ENCODE measurements at places on chromosomes 4 and X. TPM values are rescaled to one million over a fixed set of nuclear protein-coding genes. Genes with fewer than 3 reads are reported as not detected.
A peak's percentile ranks its signal among the peaks of the same experiment; 100 is the strongest.

Gene RASGEF1B
- 6.1 TPM for total RNA-seq

- H3K27me3 ChIP-seq, result no peaks in the 10 kb centered on the region
- peak; percentile 59 for DNase-seq
- H3K27ac ChIP-seq, result peak overlapping the region; percentile 95
- peak overlapping the region; percentile 83 for H3K4me3 ChIP-seq
These were observed 48.5 kb downstream of the PRPS1 start for GRCh38 chrX:107676559-107677378.

GRCh38 chrX:9604111-9604907 lies 139.5 kb downstream of the TBL1X start:
- no peak overlapping the region for H3K27ac ChIP-seq
- H3K4me1 ChIP-seq, result peaks cover 1% of the 10 kb centered on the region
- no peak overlapping the region for H3K4me3 ChIP-seq
- no peak for DNase-seq

Gene FAM9C
- total RNA-seq, result not detected

Gene SMIM31
- total RNA-seq, result not detected

DNA sequence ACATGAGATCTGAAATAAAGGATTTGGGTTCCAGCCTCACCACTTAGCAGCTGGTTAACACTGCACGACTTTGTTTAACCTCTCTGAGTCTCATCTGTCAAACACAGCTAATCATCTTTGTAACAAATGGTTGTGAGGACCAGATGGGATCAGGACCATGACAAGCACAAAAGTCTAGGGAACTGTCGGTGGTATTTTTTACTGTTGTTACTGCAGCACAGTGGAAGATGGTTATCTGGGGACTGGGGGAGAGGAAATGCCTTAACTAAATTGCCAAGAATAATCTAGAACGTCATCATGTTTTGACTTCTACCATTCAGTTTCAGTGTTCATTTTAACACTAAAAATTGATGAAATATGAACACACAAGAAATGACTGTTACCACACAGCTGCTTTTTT lies 99.5 kb downstream of the ADGRA3 start:
- peaks cover 22% of the 10 kb centered on the region for H3K36me3 ChIP-seq
- peaks cover 10% of the 10 kb centered on the region for H3K4me1 ChIP-seq
- H3K4me3 ChIP-seq, result no peak overlapping the region
- H3K27me3 ChIP-seq, result no peaks in the 10 kb centered on the region
- no peak overlapping the region for H3K27ac ChIP-seq

DNA sequence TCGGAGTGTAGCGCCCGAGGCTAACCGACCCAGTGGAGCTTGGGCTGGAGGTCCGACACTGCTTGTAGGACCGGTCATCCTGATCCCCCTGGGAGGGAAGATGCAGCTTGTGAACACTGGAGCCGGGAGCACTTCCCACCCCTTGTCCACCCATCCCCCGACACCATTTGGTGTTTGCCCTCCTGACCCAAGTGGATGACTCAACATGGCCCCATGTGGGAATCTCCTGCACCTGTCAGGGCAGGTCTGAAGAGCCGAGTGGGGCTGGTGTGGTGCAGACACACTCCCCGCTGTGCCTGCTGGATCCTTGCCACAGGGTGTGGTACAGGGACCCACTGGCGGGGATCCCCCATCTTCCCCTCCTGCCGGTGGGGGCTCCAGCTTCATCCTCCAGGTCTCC lies 90.0 kb upstream of the AFAP1 start:
- H3K36me3 ChIP-seq, result no peaks in the 10 kb centered on the region
- no peak for DNase-seq
- H3K4me1 ChIP-seq, result peaks cover 4% of the 10 kb centered on the region
- no peaks in the 10 kb centered on the region for H3K27me3 ChIP-seq

Gene PTPN13
- 0.27 TPM for total RNA-seq

- H3K36me3 ChIP-seq, result no peaks in the 10 kb centered on the region
- H3K4me3 ChIP-seq, result no peak overlapping the region
These were observed 57.9 kb upstream of the PLS3 start for GRCh38 chrX:115503099-115503498.

GRCh38 chr4:118974758-118975157 lies 86.1 kb downstream of the SYNPO2 start:
- no peaks in the 10 kb centered on the region for H3K4me1 ChIP-seq
- H3K27ac ChIP-seq, result no peak overlapping the region
- H3K4me3 ChIP-seq, result no peak overlapping the region
- no peaks in the 10 kb centered on the region for H3K36me3 ChIP-seq
- peaks cover 1% of the 10 kb centered on the region for H3K27me3 ChIP-seq
- DNase-seq, result no peak

GRCh38 chrX:153992180-153992579 lies 19.6 kb downstream of the TMEM187 start:
- no peaks in the 10 kb centered on the region for H3K27me3 ChIP-seq
- no peak for DNase-seq
- H3K27ac ChIP-seq, result no peak overlapping the region
- peaks cover 21% of the 10 kb centered on the region for H3K4me1 ChIP-seq
- no peaks in the 10 kb centered on the region for H3K36me3 ChIP-seq

- H3K4me1 ChIP-seq, result no peaks in the 10 kb centered on the region
- H3K4me3 ChIP-seq, result no peak overlapping the region
- H3K27me3 ChIP-seq, result no peaks in the 10 kb centered on the region
- DNase-seq, result no peak
- H3K27ac ChIP-seq, result no peak overlapping the region
These were observed 247.5 kb downstream of the PDGFC start for GRCh38 chr4:156723951-156724668.

DNA sequence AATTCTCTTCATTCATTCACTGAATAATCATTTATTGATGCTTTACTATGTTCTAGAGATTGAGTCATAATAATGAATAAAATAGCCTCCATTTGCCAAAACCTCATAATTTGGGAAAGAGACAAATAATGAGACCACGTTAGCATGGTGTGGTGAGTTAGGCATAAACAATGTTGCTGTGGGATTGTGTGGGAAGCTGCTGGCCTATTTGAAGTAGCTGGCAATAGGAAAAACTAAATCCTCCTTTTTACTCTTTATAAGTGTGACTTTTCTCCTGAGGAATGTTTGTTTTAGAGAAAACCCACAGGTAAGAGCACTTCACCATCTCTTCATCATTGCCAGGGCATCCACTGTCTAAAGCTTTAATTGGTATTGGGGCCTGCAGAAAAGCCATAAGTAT lies 95.3 kb downstream of the AREG start:
- no peak overlapping the region for H3K4me3 ChIP-seq
- peaks cover 2% of the 10 kb centered on the region for H3K27me3 ChIP-seq
- no peak for DNase-seq

DNA sequence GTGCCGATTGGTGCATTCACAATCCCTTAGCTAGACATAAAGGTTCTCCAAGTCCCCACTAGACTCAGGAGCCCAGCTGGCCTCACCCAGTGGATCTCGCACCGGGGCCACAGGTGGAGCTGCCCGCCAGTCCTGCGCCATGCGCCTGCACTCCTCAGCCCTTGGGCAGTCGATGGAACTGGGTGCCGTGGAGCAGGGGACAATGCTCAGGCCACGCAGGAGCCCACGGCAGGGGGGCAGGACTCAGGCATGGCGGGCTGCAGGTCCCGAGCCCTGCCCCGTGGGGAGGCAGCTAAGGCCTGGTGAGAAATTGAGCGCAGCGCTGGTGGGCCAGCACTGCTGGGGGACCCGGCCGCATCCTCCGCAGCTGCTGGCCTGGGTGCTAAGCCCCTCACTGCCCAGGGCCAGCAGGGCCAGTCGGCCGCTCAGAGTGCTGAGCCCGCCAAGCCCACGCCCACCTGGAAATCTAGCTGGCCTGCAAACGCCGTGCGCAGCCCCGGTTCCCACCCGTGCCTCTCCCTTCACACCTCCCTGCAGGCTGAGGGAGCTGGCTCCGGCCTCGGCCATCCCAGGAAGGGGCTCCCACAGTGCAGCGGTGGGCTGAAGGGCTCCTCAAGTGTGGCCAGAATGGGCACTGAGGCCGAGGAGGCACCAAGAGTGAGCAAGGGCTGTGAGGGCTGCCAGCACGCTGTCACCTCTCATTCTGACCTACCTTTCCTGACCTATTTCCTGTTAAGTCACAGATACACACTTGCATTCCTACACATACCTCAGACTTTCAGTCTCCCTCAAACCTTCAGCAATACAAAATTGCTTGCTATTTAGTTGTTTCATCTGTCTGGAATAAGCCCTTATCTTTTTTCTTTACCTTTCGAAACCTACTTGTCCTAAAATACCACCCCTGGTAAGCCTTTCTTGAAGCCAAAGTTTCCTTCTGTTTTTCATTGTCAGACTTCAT lies 20.7 kb downstream of the UBE2K start:
- H3K27me3 ChIP-seq, result no peaks in the 10 kb centered on the region
- peaks cover 28% of the 10 kb centered on the region for H3K36me3 ChIP-seq
- no peak overlapping the region for H3K4me3 ChIP-seq
- peak overlapping the region; percentile 71 for H3K27ac ChIP-seq
- peak; percentile 33 for DNase-seq
- H3K4me1 ChIP-seq, result peaks cover 49% of the 10 kb centered on the region

Gene HGFAC
- not detected for total RNA-seq

- no peaks in the 10 kb centered on the region for H3K4me1 ChIP-seq
- no peak for DNase-seq
- no peak overlapping the region for H3K27ac ChIP-seq
- H3K4me3 ChIP-seq, result no peak overlapping the region
- H3K27me3 ChIP-seq, result no peaks in the 10 kb centered on the region
These were observed 1060.6 kb upstream of the GRID2 start for GRCh38 chr4:91243132-91243531.

Gene CSN1S1
- total RNA-seq, result not detected

GRCh38 chr4:77931452-77932135 lies 69.0 kb downstream of the MRPL1 start:
- peak overlapping the region; percentile 12 for H3K27ac ChIP-seq
- no peak overlapping the region for H3K4me3 ChIP-seq
- DNase-seq, result no peak
- H3K27me3 ChIP-seq, result no peaks in the 10 kb centered on the region
- H3K4me1 ChIP-seq, result no peaks in the 10 kb centered on the region

Gene PFKFB1
- total RNA-seq, result 0.92 TPM

GRCh38 chr4:185801471-185801870 lies 10.5 kb downstream of the SORBS2 start:
- no peak overlapping the region for H3K27ac ChIP-seq
- DNase-seq, result no peak
- no peak overlapping the region for H3K4me3 ChIP-seq
- H3K36me3 ChIP-seq, result no peaks in the 10 kb centered on the region

- no peak overlapping the region for H3K4me3 ChIP-seq
- DNase-seq, result no peak
- peaks cover 29% of the 10 kb centered on the region for H3K27me3 ChIP-seq
- H3K36me3 ChIP-seq, result no peaks in the 10 kb centered on the region
These were observed 60.0 kb upstream of the RAPGEF2 start for GRCh38 chr4:159042868-159043267.

GRCh38 chr4:101807351-101807750 lies 16.8 kb downstream of the BANK1 start:
- no peaks in the 10 kb centered on the region for H3K4me1 ChIP-seq
- peaks cover 2% of the 10 kb centered on the region for H3K27me3 ChIP-seq
- H3K27ac ChIP-seq, result no peak overlapping the region
- no peak overlapping the region for H3K4me3 ChIP-seq
- no peak for DNase-seq

- no peaks in the 10 kb centered on the region for H3K27me3 ChIP-seq
- H3K4me1 ChIP-seq, result peaks cover 34% of the 10 kb centered on the region
- H3K36me3 ChIP-seq, result peaks cover 3% of the 10 kb centered on the region
- H3K27ac ChIP-seq, result peak overlapping the region; percentile 90
- no peak for DNase-seq
These were observed 1.1 kb downstream of the HTT start for GRCh38 chr4:3075652-3075981.

DNA sequence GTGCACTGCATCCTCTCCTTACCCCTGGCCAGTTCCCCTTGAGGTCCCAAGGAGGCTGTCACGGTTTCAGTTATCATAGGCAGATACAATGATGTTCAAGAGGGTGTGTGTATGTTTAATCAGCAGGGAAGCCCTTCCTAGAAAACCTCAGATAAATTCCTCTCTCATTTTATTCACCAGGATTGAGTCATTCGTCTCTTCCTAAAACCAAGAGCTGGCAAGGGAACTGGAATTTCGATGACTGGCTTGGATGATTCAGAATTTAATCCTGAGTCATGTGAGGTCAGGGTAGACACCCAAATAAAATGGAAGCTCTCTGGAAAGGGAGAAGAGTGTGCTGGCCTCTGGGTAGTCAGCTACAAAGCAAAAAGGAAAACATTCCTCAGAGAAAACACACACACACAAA lies 106.2 kb upstream of the RAPGEF2 start:
- no peak overlapping the region for H3K27ac ChIP-seq
- peaks cover 3% of the 10 kb centered on the region for H3K27me3 ChIP-seq
- H3K4me1 ChIP-seq, result no peaks in the 10 kb centered on the region
- H3K36me3 ChIP-seq, result no peaks in the 10 kb centered on the region
- no peak overlapping the region for H3K4me3 ChIP-seq
- no peak for DNase-seq

GRCh38 chr4:166518776-166519175 lies 645.7 kb downstream of the TLL1 start:
- H3K4me1 ChIP-seq, result no peaks in the 10 kb centered on the region
- H3K27ac ChIP-seq, result no peak overlapping the region
- H3K36me3 ChIP-seq, result no peaks in the 10 kb centered on the region
- DNase-seq, result no peak
- H3K27me3 ChIP-seq, result no peaks in the 10 kb centered on the region
- H3K4me3 ChIP-seq, result no peak overlapping the region

Gene RPA4
- 0.38 TPM for total RNA-seq

Gene MAGED4
- 0.99 TPM for total RNA-seq

DNA sequence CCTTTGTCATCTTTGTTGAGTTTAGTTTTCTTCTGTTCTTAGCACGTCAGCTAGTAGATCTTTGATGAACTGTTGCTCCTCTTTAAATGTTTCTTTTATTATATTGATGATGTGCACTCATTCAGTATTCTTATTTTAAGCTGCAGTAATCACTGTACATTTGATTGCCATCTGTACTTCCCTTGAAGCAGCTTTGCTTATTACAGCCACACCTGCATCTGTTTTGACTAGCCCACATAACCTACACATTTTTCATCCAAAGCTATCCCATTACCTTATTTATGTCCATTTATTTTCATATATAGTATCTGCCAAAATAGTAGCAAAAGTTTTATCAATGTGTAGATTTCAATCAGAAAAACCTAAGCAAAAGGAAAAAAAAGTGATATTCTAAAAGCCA lies 23.9 kb upstream of the GUCY1B1 start:
- no peaks in the 10 kb centered on the region for H3K27me3 ChIP-seq
- H3K27ac ChIP-seq, result no peak overlapping the region
- no peak for DNase-seq
- H3K36me3 ChIP-seq, result no peaks in the 10 kb centered on the region
- H3K4me3 ChIP-seq, result no peak overlapping the region
- H3K4me1 ChIP-seq, result no peaks in the 10 kb centered on the region

Gene FRMD7
- total RNA-seq, result not detected

GRCh38 chrX:132171478-132171877 lies 43.7 kb upstream of the FRMD7 start:
- no peak overlapping the region for H3K27ac ChIP-seq
- H3K36me3 ChIP-seq, result no peaks in the 10 kb centered on the region
- H3K27me3 ChIP-seq, result no peaks in the 10 kb centered on the region

Measured in activated CD8-positive, alpha-beta T cell treated with anti-CD3 and anti-CD28 coated beads for 36 hours (primary cell).